ENCODE measurements at places on chromosomes 11 and 22. TPM values are rescaled to one million over a fixed set of nuclear protein-coding genes. Genes with fewer than 3 reads are reported as not detected.

DNA sequence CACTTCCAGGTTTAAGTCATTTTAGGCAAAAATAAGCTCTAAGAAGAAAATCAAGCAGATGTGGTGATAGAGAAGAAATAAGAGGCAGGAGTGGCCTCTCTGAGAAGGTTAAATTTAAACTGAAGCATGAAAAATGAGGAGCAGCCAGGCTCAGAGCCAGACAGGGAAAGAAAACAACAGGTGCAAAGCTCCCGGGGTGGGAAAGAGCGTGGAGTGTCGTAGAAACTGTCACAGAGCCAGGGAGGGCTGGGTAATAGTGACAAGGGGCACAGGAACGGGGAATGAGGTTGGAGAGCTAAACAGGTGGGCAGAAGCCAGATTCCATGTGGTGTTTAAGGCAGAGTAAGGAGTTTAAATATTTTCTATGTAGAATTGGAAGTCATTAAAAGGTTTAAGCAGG, 132.1 kb upstream of the BLID start:
- peak; percentile 88 for DNase-seq
- no peak overlapping the region for H3K4me3 ChIP-seq
- peak overlapping the region; percentile 84 for H3K27ac ChIP-seq
- peaks cover 24% of the 10 kb centered on the region for H3K4me1 ChIP-seq
- no peaks in the 10 kb centered on the region for H3K27me3 ChIP-seq

KCNK7 gene
- 0.31 TPM for total RNA-seq

NFAM1 gene
- 0.62 TPM for total RNA-seq

- H3K27me3 ChIP-seq = peaks cover 11% of the 10 kb centered on the region
- peaks cover 24% of the 10 kb centered on the region for H3K4me1 ChIP-seq
- H3K27ac ChIP-seq = no peak overlapping the region
- H3K36me3 ChIP-seq = no peaks in the 10 kb centered on the region
- DNase-seq = no peak
These were observed 23.7 kb upstream of the MICAL3 start for GRCh38 chr22:18048041-18048440.

- H3K27ac ChIP-seq = no peak overlapping the region
- no peaks in the 10 kb centered on the region for H3K36me3 ChIP-seq
- peaks cover 54% of the 10 kb centered on the region for H3K4me1 ChIP-seq
- no peak overlapping the region for H3K4me3 ChIP-seq
These were observed 42.9 kb downstream of the KCNQ1OT1 start for GRCh38 chr11:2656859-2657258.

CYP2D6 gene
- total RNA-seq = 0.31 TPM

GRCh38 chr11:63445720-63446119, 45.2 kb downstream of the PLAAT5 start:
- H3K4me3 ChIP-seq = no peak overlapping the region
- H3K36me3 ChIP-seq = no peaks in the 10 kb centered on the region
- DNase-seq = no peak
- no peak overlapping the region for H3K27ac ChIP-seq
- no peaks in the 10 kb centered on the region for H3K27me3 ChIP-seq

GRCh38 chr11:82869657-82870056, 30.6 kb downstream of the PRCP start:
- H3K4me1 ChIP-seq = peaks cover 2% of the 10 kb centered on the region
- H3K36me3 ChIP-seq = no peaks in the 10 kb centered on the region
- no peaks in the 10 kb centered on the region for H3K27me3 ChIP-seq

GSTP1 gene
- 328 TPM for total RNA-seq

- peaks cover 6% of the 10 kb centered on the region for H3K36me3 ChIP-seq
- no peak overlapping the region for H3K27ac ChIP-seq
- H3K4me3 ChIP-seq = no peak overlapping the region
- DNase-seq = no peak
- H3K27me3 ChIP-seq = no peaks in the 10 kb centered on the region
- peaks cover 16% of the 10 kb centered on the region for H3K4me1 ChIP-seq
These were observed 8.1 kb downstream of the SERHL2 start for GRCh38 chr22:42561856-42562255.

DNA sequence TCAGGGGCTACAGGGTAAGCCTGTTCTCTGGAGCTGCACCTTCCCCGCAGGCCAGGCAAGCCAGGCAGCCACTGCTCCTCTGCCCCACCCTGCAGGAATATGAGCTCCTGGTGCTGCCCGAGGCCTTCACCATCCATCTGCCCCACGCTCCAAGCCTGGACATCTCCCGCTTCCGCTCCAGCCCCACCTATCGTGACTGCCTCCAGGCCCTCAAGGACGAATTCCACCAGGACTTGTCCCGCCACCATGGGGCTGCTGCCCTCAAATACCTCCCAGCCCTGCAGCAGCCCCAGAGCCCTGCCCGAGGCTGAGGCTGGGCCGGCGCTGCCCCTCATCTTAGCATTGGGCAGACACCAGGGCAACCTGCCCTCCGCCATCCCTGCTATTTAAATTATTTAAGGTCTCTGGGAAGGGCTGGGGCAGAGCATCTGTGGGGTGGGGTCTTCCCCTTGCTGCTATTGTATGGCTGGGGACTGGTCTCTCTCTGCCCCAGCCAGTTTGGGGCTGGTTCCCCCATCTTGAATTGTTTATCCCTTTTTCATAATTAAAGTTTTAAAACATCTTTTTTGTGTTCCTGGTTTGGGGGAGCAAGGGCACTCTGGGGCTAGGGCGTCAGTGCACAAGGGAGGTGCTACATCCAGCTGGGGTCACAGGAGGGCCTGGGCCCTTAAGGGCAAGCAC, 6.2 kb downstream of the LARGE2 start:
- no peak for DNase-seq
- peaks cover 28% of the 10 kb centered on the region for H3K36me3 ChIP-seq
- peaks cover 7% of the 10 kb centered on the region for H3K4me1 ChIP-seq
- peaks cover 18% of the 10 kb centered on the region for H3K27me3 ChIP-seq
- H3K27ac ChIP-seq = no peak overlapping the region

- H3K36me3 ChIP-seq = no peaks in the 10 kb centered on the region
- DNase-seq = no peak
- no peak overlapping the region for H3K27ac ChIP-seq
- peaks cover 5% of the 10 kb centered on the region for H3K27me3 ChIP-seq
- H3K4me3 ChIP-seq = no peak overlapping the region
These were observed 614.6 kb downstream of the TBC1D22A start for GRCh38 chr22:47376901-47377505.

DNA sequence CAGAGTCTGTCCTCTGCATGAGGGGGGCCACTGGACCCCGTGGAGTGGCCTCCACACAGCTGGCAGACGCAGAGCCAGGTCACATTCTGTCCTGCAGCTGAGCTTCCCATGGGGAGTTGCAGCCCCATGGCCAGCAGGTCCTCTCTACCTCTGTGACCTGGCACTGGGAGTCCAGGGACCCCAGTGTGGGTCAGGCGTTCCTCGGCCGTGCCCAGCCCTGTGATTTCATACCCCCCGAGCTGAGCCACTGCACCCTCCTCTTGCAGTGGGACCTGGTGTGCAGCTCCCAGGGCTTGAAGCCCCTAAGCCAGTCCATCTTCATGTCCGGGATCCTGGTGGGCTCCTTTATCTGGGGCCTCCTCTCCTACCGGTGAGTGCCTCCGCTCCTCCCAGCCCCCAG, 32.2 kb upstream of the SLC22A12 start:
- DNase-seq = no peak
- H3K4me3 ChIP-seq = no peak overlapping the region
- H3K27ac ChIP-seq = no peak overlapping the region
- peaks cover 34% of the 10 kb centered on the region for H3K4me1 ChIP-seq

- H3K27me3 ChIP-seq = peaks cover 6% of the 10 kb centered on the region
- no peak for DNase-seq
- no peak overlapping the region for H3K27ac ChIP-seq
- H3K4me1 ChIP-seq = peaks cover 25% of the 10 kb centered on the region
- H3K36me3 ChIP-seq = no peaks in the 10 kb centered on the region
These were observed 4.3 kb downstream of the VSIG10L2 start for GRCh38 chr11:125950178-125950490.

DNA sequence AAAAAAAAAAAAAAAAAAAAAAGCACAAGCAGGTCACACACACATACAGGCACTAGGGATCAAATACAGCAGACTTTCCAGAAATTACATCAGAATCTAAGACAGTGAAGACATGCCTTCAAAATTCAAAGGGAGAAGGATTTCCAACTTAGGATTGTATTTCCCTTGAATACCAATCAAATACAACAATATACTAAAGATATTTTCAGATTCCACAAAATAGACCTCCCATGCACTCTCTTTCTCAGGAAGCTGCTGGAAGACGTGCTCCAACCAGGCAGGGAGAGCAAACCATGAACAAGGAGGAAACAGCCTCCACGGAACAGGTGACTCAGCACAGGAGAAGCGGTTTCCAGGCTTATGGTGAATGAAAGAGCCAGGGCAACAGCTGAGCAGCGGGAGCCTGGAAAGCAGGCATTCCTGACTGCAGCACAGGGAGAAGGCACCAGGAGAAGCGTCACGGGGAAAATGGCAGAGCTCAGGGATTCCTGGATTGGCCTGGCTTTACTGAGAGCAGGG, 32.0 kb downstream of the TMEM184B start:
- H3K4me3 ChIP-seq = no peak overlapping the region
- H3K27me3 ChIP-seq = no peaks in the 10 kb centered on the region
- peak; percentile 90 for DNase-seq
- peak overlapping the region; percentile 90 for H3K27ac ChIP-seq

BIK gene
- 0.18 TPM for total RNA-seq

- H3K36me3 ChIP-seq = no peaks in the 10 kb centered on the region
- peaks cover 25% of the 10 kb centered on the region for H3K27me3 ChIP-seq
- H3K4me1 ChIP-seq = no peaks in the 10 kb centered on the region
These were observed 399.7 kb downstream of the BRD1 start for GRCh38 chr22:49427941-49428340.

DNA sequence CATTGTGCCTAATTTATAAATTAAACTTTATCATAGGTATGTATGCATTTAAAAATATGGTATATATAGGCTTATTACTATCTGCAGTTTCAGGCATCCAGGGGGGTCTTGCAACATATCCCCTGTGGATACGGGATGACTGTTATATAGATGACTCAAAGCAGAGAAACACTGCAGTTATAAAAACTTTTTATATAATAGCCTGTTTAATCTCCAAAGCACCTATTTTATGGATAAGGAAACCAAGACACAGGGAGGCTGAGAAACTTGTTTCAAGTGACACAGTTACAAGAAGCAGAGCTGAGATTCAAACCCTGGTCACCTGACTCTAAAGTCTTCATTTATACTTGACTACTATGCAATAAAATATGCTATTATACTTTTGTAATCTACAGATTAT, 897.7 kb downstream of the KCNA4 start:
- DNase-seq = no peak
- no peaks in the 10 kb centered on the region for H3K36me3 ChIP-seq
- no peaks in the 10 kb centered on the region for H3K4me1 ChIP-seq
- H3K27ac ChIP-seq = no peak overlapping the region
- no peaks in the 10 kb centered on the region for H3K27me3 ChIP-seq

DNA sequence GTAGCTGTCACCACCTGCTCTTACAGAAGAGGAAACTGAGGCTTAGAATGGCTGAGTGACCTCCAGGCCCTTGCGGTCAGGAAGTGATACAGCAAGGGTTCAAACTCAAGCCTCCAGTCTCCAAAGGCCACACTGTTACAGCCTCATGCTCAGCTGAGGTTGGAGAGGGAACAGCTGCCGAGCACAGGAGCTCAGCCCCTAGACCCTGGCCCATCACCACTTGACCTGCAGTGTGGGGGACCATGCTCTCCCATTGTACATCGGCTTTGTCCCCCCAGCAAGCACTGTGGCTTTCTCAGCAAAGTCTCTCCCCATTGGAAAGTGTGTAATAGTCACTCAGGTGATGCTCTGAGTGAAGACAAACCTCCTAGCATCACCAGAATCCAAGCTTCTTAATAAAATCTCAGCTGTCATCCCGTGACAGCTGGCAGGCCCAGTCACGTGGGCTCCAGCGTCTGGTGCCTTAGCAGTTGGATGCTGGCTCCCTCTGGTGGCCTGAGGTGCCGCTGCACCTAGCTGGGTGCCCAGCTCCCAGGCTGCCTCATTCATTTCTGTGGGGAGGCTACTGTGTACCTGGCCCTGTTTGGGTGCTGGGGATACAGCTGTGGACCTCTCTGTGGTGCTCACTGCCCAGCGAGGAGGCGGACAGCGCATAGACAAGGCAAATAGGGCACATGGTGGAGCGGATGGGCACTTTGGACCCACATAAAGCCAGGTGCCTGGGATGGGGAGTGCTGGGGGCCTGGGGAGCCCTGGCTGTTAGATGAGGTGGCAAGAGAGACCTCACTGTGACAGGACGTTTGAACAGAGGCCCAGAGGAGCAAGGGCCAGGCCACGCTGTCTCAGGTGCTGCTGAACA, 19.1 kb upstream of the MYRF start:
- peaks cover 28% of the 10 kb centered on the region for H3K4me1 ChIP-seq
- no peak overlapping the region for H3K4me3 ChIP-seq
- DNase-seq = peak; percentile 93
- peak overlapping the region; percentile 73 for H3K27ac ChIP-seq
- peaks cover 65% of the 10 kb centered on the region for H3K36me3 ChIP-seq

GRCh38 chr11:124817036-124817435, 16.8 kb upstream of the MSANTD2 start:
- H3K36me3 ChIP-seq = no peaks in the 10 kb centered on the region
- no peak overlapping the region for H3K27ac ChIP-seq
- H3K4me3 ChIP-seq = no peak overlapping the region

DNA sequence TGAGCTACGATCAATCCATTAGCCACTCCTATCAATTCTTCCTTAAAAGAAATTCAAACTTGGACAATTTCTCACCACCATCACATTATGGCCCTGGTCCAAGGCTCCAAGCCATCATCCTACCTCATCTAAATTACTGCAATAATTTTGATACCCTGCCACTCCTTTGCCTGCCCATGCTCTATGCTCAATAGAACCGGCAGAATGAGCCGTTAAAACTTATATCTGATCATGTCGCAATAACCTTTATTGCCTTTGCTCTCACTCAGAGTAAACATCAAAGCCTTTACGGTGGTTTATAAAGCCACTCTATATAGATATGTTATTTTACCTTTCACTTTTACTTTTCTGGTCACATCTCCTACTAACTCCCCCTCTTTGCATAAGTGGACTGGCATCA, 2392.1 kb upstream of the RAG2 start:
- H3K27me3 ChIP-seq = no peaks in the 10 kb centered on the region
- no peaks in the 10 kb centered on the region for H3K4me1 ChIP-seq
- no peak overlapping the region for H3K4me3 ChIP-seq
- no peaks in the 10 kb centered on the region for H3K36me3 ChIP-seq
- no peak for DNase-seq

TREH gene
- under 0.01 TPM for total RNA-seq

LGALS12 gene
- 0.18 TPM for total RNA-seq

GRCh38 chr11:73271936-73272679, at the start of gene P2RY6:
Gene P2RY6 (plus strand): TSS chr11:73272338. CDS start chr11:73296519, 24,181 bp downstream.
- H3K27ac ChIP-seq = peak within 1 kb of the TSS; percentile 29
- peak; percentile 38 for DNase-seq
- H3K4me1 ChIP-seq = peaks cover 31% of the 10 kb centered on the region
- peak within 1 kb of the TSS; percentile 25 for H3K4me3 ChIP-seq
- no peaks in the 10 kb centered on the region for H3K27me3 ChIP-seq

DDX6 gene
- total RNA-seq = 91.4 TPM

FREY1 gene
- 0.35 TPM for total RNA-seq

GRCh38 chr11:45860348-45860747, 13.1 kb downstream of the CRY2 start:
- no peak overlapping the region for H3K4me3 ChIP-seq
- H3K36me3 ChIP-seq = peaks cover 57% of the 10 kb centered on the region
- H3K27ac ChIP-seq = peak overlapping the region; percentile 89

DSCAML1 gene
- total RNA-seq = 0.80 TPM

INS gene
- not detected for total RNA-seq
